ENCODE measurements at places on chromosomes 4 and X.

- no peak for DNase-seq
Observed at GRCh38 chr4:173998471-173999144, 284.9 kb downstream of the FBXO8 start.

DNA sequence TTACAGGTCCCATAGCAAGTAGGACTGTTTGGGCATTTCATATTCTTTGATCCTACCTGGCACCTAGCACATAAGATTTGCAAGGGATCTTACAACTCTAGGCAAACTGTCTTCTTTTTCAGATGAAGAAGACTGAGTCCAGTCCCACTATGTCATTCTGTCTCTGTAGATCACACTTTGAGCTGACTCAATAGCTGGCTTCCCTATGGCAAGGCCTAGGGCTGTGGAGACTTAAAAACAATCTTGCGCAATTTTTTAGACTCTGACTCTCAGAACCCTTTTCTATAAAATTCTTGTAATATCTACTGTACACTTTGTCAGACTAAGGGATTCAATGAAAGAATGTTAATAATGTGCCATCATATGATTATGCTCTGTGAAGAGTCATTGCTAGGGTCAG, 26.7 kb downstream of the OTC start:
- no peak for DNase-seq

DNA sequence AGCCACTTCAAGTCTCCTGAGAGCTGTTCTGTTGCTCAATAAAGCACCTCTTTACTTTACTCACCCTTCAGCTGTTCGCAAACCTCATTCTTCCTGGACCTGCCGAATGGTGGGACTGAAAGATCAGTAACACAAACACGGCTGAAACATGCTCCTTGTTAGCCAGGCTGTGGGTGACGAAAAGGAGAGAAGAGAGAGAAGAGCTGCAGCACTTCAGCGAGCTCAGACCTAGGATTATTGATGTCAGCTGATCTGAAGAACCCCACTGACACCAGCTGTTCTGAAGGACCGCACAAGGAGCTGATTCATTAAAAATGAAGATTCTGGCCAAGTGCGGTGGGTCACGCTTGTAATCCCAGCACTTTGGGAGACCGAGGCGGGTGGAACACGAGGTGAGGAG, 2020.0 kb upstream of the ADGRL3 start:
- no peak for DNase-seq

- DNase-seq = no peak
Observed at GRCh38 chrX:112377481-112377880, 294.9 kb upstream of the TRPC5 start.

DNA sequence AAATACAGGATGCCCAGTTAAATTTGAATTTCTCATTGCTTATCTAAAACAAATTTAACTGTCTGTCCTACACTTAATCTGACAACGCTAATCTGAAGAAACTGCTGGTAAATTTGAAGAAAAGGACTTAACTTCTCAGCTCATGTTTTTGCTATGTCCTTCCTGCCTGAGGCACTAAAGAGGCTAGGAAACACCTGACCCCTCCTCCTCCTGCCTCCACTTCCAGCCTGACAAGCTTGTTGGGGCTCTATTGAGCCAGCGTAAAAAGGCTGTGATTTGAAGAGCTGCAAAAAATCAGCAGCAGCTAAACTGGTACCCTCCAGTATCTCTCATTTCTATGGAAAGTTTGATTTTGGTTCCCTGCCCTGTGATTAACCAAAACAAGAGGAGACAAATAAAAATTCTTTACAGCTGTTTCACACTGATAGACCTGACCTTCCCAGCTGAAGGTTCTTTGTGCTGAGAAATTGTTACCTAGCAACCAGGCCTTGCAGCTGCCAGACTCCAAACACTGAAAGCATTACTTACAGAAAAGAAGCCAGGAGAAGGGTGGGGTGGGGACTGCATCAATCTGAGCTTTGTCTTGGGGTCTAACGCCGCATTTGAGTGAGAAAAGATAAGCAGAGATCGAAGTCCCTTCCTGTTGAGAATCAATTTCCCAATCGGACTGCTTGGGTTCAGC, 35.0 kb downstream of the DCX start:
- no peak for DNase-seq

- DNase-seq = no peak
Observed at GRCh38 chr4:15683143-15683495, 1.5 kb downstream of the FAM200B start.

- no peak for DNase-seq
Observed at GRCh38 chr4:167421201-167421600, 186.9 kb upstream of the SPOCK3 start.

GRCh38 chr4:33072298-33073089, 2352.3 kb downstream of the PCDH7 start:
- DNase-seq = no peak

DNA sequence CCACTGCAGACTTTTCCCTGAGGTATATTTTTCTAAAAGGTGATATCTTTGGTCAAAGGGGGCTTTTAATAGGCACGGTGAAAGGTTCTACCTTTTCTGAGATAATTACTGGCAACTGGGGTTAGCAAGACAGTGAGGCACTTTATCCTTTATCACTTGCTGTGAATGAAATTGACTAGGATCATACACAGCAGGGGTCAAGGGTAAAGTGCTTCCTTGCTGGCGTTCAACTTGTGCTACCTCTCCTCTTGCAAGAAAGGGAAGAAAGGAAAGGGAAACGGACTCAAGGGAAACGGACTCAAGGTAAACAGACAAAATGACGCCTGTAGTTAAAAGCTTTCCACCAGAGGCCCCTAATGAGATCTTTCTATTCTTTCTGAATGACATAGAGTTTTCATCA, 78.6 kb upstream of the RAPGEF2 start:
- DNase-seq = no peak

- DNase-seq = no peak
Observed at GRCh38 chr4:3305610-3306371, 13.0 kb downstream of the RGS12 start.

DNA sequence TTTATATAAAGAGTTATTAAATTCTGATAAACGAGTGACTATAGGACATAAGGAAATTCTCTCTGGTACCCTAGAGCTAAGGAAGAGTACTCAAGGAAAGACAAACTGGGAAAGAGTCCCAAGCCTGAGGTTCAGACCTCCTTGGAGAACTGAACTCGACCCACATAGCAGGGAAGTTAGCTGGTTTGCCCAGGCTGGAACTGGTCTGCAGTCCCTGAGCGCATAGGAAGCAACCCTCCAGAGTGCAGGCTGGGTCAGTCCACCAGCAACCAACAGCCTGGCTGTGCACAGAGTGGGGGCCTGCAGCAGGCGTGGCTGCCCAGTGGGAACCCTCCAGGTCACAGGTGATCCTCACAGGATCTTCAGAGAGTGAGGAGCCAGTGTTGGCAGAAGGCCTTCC, 114.1 kb downstream of the SOWAHB start:
- DNase-seq = no peak

DNA sequence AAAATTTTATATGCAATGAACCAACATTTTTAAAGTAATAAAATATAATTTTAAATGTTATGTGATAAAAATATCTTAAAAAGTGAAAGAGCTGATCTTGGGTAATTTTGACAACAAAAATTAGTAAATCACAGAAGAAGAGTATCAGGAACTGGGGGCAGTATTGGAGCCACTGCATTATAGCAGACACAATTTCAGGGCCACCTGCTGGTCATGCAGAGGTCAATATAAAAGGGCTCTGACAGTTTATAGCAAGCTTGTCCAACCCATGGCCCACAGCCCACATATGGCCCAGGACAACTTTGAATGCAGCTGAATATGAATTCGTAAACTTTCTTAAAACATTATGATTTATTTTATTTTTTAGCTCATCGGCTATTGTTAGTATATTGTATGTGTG, 13.0 kb upstream of the LEF1 start:
- DNase-seq = no peak

DNA sequence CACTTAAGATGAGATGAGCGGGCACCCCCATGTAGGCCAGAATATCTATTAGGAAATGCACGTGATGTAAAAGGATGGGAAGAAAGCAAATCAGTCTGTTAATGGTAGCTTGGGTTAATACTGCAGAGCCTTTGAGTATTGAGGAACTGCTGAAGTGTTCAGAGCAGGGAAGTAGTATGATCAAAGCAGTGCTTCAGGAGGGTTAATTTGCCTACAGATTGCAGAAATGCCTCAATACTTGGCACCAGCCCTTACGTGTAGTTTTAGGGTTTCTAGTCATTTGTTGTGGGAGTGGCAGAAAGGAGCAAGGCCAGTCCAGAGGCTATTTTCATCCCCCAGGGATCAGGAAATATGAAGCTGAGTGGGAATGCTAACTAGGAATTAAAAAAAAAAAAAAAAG, 19.7 kb downstream of the ZFX start:
- no peak for DNase-seq

- DNase-seq = no peak
Observed at GRCh38 chrX:11460347-11460746, 167.1 kb downstream of the AMELX start.

- no peak for DNase-seq
Observed at GRCh38 chr4:80196922-80197573, at the start of gene PRDM8. Gene PRDM8, plus strand, starts transcription at chr4:80197503. Its CDS starts 2,578 bp downstream, at chr4:80200081.

DNA sequence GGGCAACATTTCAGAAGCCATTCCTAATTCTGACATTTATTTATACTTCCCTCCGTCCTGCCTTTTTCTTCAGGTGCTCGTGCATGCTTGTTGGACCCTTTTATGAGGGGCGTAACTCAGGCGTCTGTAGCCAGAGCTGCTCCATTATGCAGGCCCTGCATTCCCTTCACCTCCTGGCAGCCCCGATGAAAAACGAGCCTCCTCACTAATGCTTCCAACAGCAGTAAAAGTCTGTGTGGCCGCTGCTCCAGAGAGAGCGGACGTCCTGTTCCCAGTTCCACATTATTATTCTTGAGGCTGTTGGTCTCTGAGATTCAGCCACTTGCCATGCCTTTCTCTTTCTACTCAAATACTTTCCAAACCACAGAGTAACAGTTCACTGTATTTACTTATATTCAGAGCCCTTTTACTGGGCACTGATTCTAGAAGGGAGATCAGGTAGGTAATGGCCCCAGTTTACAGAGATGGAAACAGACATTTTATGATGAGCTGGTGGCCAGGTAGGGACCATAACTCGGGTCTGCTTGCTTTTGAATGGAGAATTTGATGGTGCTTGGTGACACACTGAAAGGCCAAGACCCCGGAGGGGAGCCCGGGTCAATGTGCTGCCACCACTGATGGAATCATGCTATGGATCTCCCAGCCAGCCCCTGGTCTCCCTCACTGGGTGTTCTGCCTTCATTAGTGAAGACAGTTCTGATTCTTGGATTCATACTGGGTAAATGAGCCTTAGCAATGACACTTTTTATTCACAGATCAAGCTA, 101.0 kb downstream of the GATB start:
- DNase-seq = no peak

DNA sequence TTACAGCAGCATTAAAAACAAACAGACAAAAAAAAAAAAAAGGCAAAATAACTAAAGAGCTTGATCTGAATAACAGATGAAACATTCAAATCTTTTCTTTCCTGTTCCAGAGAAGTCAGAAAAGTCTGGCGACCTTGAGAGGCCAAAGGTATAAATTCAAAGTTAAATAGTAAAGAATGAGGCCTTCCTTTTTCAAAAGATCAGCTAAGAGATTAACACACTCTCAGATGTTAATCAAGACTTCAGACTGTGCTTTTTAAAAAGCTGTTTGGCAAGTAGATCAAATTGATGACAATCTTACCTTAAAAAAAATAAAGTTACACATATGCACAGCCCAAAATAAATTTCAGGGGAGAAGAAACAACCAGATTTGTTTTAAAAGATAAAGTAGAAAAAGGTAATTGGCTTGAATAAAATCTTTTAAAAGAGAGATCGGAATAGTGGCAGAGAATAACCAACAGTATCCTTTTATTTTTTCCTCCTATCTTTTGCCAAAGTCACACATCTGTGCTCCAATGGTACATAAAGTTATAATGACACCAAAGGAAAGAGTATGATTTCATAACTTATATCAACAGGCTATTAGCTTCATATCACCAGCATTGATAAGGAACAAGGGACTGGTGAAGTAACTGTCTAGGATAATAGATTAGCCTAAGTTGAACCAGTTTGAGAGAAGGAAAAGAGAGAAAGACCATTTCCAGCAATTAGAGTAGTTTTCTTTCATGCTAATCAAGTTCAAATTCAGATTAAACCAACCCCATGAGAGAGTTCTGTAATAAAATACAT, 70.4 kb downstream of the METTL14 start:
- no peak for DNase-seq

DNA sequence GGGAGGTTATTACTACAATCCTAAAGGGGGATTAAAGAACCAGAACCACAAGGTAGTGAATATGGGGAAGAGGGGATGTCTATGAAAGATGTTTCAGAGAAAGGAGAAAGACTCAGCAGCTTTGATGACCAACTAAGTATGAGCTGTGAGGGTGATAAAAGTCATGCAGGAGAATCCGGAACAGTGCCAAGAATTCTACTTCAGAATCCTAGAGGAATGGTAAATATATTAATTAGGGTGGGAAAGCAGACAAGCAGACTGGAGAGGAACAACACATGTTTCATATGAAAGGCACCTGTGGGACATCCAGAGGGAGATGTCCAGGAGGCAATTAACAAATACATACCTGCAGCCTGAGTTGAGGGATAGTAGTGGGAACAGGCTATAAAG, 642.2 kb upstream of the DIPK2B start:
- no peak for DNase-seq

GRCh38 chr4:147846318-147847155, 114.6 kb downstream of the ARHGAP10 start:
- no peak for DNase-seq

DNA sequence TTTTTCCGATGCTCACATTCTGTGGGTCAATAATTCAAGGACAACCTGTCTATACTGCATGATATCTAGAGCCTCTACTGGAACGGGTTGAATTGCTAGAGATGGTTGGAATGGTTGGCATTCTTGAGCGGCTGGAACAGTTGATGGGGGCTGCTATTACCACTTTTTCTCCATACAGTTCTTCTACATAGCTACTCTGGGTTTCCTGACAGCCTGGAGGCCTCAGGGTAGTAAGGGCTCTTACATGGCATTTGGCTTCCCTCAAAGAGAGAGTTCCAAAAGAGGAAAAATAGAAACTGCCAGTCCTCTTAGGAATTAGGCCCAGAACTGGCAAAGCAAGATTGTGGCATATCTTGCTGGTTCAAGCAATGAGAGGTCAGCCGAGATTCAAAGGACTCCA, 53.1 kb downstream of the NAA11 start:
- no peak for DNase-seq
